ENCODE measurements at places on chromosomes 5 and 9. TPM values are rescaled to one million over a fixed set of nuclear protein-coding genes. Genes with fewer than 3 reads are reported as not detected.

SMIM27 gene
- 21.9 TPM for polyA plus RNA-seq

SH3PXD2B gene
- polyA plus RNA-seq: 17.9 TPM

CAVIN4 gene
- 0.18 TPM for polyA plus RNA-seq

FOXD4 gene
- 0.22 TPM for polyA plus RNA-seq

GOLGA1 gene
- polyA plus RNA-seq: 7.6 TPM

STKLD1 gene
- polyA plus RNA-seq: not detected

CDH6 gene
- polyA plus RNA-seq: not detected

TRIM32 gene
- 23.8 TPM for polyA plus RNA-seq

C5orf22 gene
- 21.0 TPM for polyA plus RNA-seq

PCDHB6 gene
- 0.05 TPM for polyA plus RNA-seq

LRRTM2 gene
- polyA plus RNA-seq: not detected

SPINK5 gene
- 16.6 TPM for polyA plus RNA-seq

IARS1 gene
- polyA plus RNA-seq: 82.4 TPM

ORM1 gene
- polyA plus RNA-seq: not detected

SV2C gene
- polyA plus RNA-seq: 0.02 TPM

SPATA6L gene
- 0.51 TPM for polyA plus RNA-seq

PGM5 gene
- polyA plus RNA-seq: not detected

MARVELD2 gene
- 17.6 TPM for polyA plus RNA-seq

TPPP gene
- 2.5 TPM for polyA plus RNA-seq

IL9 gene
- polyA plus RNA-seq: not detected

MEIKIN gene
- not detected for polyA plus RNA-seq

IFNE gene
- 3.9 TPM for polyA plus RNA-seq

NRG2 gene
- 0.21 TPM for polyA plus RNA-seq

GRXCR2 gene
- polyA plus RNA-seq: 0.03 TPM

FOXD4L5 gene
- polyA plus RNA-seq: 0.01 TPM

SLC9A3 gene
- 0.85 TPM for polyA plus RNA-seq

ADAMTS2 gene
- polyA plus RNA-seq: not detected

CYLC2 gene
- polyA plus RNA-seq: not detected

MUSK gene
- not detected for polyA plus RNA-seq

PDCD1LG2 gene
- 20.2 TPM for polyA plus RNA-seq

BARX1 gene
- polyA plus RNA-seq: not detected

SHOC1 gene
- 0.01 TPM for polyA plus RNA-seq

DDX4 gene
- polyA plus RNA-seq: 0.04 TPM

SPATA31C1 gene
- not detected for polyA plus RNA-seq

SLC22A5 gene
- 23.0 TPM for polyA plus RNA-seq

ECM2 gene
- 0.99 TPM for polyA plus RNA-seq

CCL27 gene
- polyA plus RNA-seq: 1.1 TPM

CTXN3 gene
- 0.10 TPM for polyA plus RNA-seq

DMRTA1 gene
- polyA plus RNA-seq: 1.2 TPM

RALGPS1 gene
- polyA plus RNA-seq: 0.97 TPM

SLC45A2 gene
- not detected for polyA plus RNA-seq

CORO2A gene
- 31.7 TPM for polyA plus RNA-seq

PIP5KL1 gene
- 4.4 TPM for polyA plus RNA-seq

VLDLR gene
- 7.4 TPM for polyA plus RNA-seq

SLC22A4 gene
- 1.4 TPM for polyA plus RNA-seq

FCN2 gene
- polyA plus RNA-seq: not detected

Data from keratinocyte (primary cell).